Brain microvascular endothelial cell (primary cell): ENCODE measurements at places on chromosomes 1 and 21.

GRCh38 chr1:67217938-67218337 lies 51.7 kb downstream of the IL23R start:
- no peak for DNase-seq

DNA sequence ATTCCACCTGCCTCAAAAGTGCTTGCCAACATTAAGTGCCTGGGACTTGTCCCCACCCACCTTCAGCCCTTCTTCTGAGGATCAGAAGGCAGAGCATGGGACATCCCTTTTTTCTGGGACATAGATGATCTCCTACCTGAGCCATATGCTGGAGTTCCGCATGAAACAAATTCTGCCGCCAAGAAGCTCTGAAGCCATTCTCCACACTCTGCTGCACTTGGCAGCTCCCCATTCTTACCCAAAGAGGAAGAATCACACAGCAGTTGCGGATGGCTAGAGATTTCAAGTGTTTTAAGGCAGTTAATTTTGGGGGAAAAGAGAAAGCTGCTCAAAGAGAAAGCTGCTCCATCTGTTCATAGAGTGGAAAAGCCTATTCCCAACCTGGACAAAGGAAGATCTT lies 197.3 kb upstream of the COA6 start:
- DNase-seq: no peak

GRCh38 chr21:33781121-33781520 lies 134.5 kb downstream of the ATP5PO start:
- no peak for DNase-seq

DNA sequence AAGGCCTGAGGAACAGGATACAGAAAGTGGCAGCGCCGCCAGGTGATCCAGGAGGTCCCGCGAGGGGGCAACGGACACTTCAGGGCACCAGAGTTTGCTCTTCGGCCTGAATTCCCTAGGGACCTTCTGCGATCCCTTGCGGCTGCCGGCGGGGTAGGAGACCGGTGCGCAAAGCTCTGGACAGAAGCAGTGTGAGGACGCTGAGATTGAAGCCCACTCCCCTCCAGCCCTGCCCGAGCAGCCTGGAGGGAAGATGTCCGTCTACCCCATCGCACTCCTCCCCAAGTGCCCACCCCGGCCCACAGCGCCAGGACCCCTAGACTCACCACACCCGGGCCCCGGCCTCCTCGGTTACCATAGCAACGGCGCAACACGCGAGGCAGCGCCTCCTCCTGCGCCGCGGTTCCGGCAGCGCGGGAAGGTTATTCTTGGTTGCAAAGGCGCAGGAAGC lies at the start of gene ANKRD45:
Gene ANKRD45, minus strand, starts transcription at position 361 of the 451 bp plus-strand sequence. CDS start 10,433 bp downstream, outside the sequence.
- peak; percentile 29 for DNase-seq

GRCh38 chr1:37392051-37392450 lies 82.3 kb upstream of the ZC3H12A start:
- no peak for DNase-seq

- no peak for DNase-seq
Observed at GRCh38 chr1:183914891-183915290, 110.0 kb downstream of the RGL1 start.

DNA sequence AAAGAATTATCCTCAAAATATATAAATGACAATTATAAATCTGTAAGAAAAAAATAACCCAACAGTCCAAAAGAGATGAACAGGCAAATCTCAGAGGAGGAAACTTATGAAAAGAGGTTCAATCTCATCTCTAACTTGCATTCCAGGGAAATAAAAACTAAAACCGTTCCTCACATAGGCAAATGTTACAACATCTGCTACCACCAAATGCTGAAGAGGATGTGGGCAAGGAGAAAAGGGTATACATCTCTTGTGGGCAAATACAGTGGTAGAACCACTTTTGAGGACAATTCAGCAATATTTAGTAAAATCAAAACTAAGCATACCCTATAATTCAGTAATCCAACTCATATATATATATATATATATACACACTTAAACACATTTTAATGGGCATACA lies 33.7 kb upstream of the SGIP1 start:
- DNase-seq: no peak
